M059J (cell line): ENCODE measurements at places on chromosomes 12 and 14.

DNA sequence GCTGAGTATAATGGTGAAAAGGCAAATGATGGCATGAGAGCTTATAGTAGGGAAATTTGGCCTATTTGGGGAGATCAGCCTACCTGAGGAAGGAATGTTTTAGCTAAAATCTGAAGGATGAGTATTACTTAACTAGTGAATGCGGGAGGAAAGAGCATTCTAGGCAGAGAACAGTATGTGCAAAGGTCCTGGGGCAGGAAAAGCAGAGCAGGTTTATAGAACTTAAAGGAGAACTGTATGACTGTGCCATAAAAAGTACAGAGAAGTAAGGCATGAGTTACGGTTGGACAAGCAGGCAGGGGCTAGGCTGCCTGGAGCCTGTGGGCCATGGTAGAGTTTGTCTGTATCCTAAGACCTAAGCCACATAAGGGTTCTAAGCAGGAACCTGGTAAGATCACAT is 21.7 kb upstream of the P2RX4 start:
- no peak for DNase-seq

DNA sequence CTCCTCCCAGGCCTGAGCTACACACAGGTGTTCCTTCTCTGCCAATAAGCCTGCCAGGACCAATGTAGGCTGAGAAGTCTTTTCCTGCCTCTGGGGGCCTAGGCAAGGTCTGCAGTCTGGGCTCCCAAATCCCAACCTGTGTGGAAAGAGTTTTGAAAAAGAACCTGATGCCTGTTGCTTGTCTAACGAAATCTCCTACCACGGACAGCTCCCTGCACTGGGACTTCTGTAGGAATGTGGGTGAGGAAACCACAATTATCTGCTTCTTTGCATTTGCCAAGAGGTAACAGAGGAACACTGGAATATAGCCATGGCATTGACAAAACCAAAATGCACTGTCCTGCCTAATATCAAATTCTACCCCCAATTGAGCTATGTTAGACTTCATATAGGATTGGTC is 877.0 kb upstream of the TMEM132C start:
- DNase-seq = peak; percentile 84

- DNase-seq = peak; percentile 51
Observed at GRCh38 chr12:104866291-104866690, 91.8 kb downstream of the SLC41A2 start.

DNA sequence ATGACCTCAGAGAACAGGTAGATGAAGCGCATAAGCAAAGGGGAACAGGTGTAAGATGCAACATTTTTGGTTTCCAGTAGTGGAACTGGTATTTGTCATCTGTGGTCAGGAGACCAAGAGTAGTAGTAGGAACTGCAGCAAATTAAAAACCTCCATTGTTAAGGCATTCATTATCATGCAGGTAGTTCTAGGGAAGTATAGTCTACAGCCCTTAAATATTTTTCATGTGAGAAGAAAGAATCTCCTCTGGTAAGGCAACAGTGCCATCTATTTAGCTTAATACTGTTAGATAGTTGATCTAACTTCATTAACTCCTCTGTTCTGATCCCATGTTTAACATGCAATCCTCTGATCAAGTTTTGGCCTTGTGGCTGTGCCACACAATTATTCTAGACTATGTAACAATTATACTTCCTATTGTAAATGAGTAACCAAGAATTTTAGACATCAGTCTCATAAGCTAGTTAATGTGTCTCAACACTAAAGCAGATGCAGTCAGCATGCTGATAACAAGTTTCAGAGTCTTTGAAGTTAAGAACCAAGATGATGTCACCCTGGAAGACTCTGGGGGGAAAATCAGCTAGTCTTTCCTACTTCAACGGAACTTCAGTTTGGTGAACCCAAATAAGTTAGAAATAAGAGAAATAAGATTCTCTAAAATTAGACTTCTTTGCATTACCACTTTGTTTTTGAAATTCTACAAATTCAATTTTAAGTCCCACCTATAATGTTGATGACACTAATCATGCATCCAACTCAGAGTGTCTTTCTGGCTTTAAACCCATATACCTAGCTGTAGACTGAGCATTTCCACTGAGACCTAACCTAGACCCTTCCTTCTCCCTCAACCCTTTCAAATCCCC is 70.9 kb downstream of the STXBP6 start:
- no peak for DNase-seq

DNA sequence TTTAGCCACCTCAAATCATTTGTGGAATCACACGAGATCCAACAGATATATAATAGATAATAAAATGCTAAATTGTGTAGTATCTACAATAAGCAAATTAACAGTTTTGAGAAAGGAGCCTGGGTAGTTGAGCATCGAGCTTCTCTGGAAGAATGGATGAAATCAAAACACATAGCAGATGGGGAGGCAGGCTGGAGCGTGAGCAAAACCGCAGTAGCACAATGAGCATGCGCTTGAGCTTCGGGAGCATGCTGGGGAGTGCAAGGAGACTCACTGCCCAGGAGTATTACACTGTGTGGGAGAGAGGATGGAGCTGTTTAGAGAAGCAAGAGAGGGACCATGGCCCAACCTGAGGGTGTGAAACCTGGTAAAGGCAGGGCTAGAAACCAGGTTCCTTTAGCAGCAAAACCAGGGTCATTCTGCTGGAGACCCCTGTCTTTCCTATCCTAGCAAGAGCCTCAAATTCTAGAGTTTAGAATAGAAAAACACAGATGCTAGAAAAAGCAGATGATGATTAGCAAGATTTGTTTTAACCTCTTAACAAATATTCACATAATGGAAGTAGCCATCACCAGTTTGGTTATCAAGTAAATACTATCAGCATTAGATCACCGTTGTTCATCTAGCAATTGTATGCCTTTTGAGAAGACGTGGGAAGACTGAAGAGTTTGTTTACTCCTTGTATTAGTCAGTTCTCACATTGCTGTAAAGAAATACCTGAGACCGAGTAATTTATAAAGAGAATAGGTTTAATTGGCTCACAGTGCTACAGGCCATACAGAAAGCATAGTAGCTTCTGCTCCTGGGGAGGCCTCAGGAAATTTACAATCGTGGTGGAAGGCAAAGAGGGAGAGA is 484.8 kb downstream of the EGLN3 start:
- DNase-seq = peak; percentile 80

- DNase-seq = no peak
Observed at GRCh38 chr12:96365604-96366380, 34.4 kb downstream of the CDK17 start.

GRCh38 chr12:49903351-49903699 is 375 bp downstream of the FAIM2 start:
- no peak for DNase-seq

DNA sequence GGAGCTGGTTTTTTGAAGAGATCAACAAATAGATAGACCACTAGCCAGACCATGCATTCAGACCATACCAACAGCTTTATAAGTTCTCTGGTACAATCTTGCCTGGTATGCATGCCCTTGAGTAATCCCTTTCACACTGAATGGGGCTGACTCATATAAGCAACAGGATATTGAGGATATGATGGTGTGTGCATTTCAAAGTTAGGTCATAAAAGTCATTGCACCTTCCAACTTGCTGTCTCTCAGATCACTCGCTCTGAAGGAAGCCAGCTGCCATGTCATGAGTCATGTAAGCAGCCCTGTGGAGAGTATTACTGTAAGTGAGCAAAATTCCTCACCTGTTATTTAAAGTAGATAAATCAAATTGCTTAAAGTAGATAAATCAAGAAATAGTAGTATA is 45.0 kb upstream of the OR6J1 start:
- peak; percentile 97 for DNase-seq

DNA sequence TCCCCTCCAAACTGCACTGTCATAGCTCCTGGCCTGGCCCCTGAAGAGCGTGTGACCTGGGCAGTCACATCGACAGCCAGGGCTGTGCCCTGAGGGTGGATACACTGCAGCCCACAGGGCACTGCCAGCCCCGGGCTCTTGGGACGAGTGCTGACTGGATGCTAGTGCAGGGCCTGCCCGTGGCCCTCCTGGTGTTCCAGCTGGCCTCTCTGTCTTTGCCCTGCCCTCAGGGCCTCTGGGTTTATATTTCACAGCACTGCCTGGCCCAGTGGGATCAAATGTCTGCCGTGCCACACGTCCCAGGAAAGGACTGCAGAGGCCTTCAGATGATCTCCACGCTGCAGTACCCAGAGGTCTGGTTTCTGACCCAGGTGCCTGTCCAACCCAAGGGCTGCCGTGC is 10.1 kb upstream of the CCDC197 start:
- peak; percentile 35 for DNase-seq

DNA sequence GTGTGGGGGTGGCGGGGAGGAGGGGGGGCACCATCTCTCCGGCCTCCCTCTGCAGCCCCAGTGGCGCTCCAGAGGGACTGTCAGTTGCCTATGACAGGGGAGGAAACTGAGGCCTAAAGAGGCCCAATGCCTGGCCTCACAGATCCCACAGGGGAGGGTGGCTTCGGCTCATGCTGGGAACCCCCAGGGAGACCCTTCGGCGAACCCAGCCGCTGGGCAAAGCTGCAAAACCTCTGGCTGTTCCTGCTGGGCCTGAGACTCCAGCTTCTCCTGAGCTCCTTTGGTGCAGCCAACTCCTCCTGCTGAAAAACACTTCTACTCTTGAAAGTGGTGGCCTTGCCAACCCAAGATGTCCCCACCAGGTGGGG is 170.1 kb upstream of the RTL1 start:
- no peak for DNase-seq

DNA sequence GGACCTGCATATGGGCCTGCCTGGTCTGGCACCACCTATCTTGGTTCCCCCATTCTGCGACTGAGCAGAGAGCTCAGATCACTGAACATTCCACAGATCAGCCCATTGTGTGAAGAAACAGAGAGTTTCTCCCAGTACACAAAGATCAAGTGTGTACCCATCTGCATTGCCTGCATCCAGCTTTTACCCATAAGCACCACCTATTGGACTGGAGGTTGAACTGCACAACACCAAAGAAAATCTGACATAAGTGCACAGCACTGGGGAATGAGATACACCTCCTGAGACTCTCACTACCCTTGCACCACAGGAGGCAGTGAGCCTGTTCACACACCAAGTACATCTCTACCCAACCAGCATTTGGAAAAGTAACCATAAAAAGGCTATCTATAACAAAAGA is 362.6 kb upstream of the CLEC14A start:
- no peak for DNase-seq
